ENCODE measurements at places on chromosomes 2 and 18.
A peak's percentile ranks its signal among the peaks of the same experiment; 100 is the strongest.

DNA sequence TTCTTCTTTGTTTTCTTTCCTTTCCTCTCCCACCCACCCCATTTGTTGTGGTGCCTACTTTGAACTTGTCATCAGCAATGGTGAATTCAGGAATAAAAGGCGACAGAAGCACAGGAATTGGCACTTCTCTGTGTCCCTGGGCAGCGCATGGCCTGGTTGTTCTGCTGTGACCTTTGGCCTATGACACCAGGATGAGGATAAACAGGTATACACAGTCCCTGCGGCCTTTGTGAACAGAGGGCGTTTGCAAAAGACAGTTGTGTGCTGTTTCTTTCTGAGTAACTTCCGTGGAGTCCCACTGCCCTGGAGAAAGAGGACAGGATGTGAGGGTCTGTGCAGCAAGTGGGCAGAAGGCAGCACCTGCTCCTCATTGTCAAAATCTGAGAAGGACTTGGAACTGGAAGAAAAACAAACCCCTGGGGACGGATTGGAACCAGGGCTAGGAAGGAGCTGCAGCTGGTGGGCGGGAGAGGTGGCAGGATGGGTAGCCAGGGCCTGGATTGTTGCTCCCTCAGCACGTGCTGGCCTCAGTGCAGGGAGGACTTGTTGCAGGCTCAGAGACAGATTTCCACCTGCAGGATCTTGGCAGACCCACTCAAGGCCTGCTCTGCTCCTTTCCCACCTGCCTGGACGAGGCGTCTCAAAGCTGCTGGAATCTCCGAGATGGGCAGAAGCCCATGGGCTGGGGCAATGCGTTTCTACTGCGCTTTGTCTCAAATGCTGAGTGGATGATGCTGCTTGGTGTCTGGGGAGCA is 159.5 kb downstream of the ACKR3 start:
- DNase-seq, result peak; percentile 20

DNA sequence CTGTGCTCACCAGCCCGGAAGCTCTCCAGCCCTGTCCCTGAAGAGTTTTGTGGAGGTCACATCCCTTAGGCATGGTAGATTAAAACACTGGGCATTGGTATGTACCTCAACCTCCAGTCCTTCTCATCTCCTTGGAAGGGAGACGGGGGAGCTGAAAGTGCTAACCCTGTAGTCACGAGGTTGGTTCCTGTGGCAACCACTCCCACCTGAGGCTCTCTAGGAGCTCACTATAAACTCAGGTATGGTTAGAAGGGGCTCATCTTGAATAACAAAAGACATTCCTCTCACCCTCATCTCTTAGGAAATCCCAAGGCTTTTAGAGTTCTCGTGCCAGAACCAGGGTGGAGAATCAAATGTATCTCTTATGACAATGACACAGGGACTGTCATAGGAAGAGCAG is 43.0 kb upstream of the MGAT4A start:
- DNase-seq, result no peak

DNA sequence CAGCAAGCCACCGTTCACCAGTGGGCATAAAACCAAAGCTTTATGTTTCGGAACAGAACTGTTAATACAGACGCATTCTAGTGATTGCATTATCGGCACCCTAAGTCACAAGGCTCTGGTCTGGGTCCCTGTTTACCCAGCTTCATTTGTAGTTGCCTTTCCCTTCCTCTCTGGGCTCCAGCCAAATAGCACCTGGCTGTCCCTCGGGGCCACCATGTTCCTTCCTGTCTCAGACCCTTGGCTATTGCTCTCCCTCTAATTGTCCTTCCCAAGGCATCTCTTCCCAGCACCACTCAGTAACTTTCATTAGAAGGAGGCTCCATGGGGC is 75.3 kb downstream of the SDC1 start:
- no peak for DNase-seq

GRCh38 chr2:240226672-240227537 is 86.4 kb upstream of the OTOS start:
- no peak for DNase-seq

GRCh38 chr2:170660409-170660808 is 54.7 kb upstream of the SP5 start:
- DNase-seq, result no peak

DNA sequence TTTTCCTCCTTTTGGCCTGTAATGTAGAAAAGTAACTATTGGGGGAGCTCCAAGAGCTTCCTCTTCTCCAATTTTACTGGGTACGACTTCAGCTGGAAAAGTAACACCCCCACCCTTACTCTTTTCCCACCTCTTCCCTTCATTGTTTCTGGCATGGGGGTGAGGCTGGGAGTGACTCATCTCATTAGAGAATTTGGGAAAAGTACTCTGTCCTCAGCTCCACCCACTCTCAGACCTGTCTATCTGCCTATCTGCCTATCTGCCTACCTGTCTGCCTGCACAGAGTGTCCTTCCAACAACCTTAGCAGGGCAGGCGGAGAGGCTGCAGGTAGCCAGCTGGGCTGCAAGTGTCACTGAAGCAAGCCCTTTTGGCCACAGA is 93.6 kb downstream of the EPHA4 start:
- DNase-seq, result no peak

- no peak for DNase-seq
These were observed 52.7 kb downstream of the GLS start for GRCh38 chr2:190933361-190933760.

DNA sequence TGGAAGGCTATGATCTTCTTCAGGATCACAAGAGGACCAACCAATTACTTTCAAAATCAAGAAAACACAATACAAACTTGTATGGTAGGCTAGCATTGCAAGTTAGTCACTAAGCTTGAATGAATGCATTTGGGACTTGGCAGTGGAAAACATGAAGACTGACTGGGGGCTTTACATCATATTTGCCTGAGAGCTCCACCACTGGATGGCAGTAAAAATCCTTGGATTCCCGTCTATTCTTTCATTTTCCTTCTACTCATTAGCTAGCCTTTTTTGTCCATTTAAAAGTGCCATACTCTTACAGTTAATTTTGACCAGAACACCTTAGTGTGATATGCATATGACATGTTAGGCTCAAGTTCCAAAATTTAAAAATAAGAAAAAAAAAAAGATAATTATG is 63.5 kb upstream of the RASGRP3 start:
- no peak for DNase-seq

GRCh38 chr2:194819367-194819766 is 837.7 kb upstream of the SLC39A10 start:
- no peak for DNase-seq

GRCh38 chr2:200746301-200746700 is 65.4 kb upstream of the BZW1 start:
- no peak for DNase-seq

- DNase-seq, result no peak
These were observed 1570.9 kb upstream of the SLC39A10 start for GRCh38 chr2:194086129-194086528.

- no peak for DNase-seq
These were observed 185.2 kb downstream of the ALPK2 start for GRCh38 chr18:58443671-58444070.

DNA sequence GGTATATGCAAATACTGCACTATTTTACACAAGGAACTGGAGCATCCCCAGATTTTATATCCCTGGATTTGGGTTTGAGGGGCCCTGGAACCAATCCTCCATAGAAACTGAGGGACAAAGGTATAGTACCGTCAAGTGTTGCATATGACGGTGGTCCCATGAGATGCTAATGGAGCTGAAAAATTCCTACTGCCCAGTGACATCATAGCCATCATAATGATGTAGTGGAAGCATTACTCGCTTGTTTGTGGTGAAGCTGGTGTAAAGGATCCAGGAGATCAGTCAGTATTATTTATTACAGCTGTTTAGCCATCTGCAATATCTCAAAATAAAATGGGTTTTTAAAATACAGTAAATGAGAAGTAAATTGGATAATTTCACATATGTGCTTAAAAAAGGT is 496.6 kb upstream of the HS6ST1 start:
- no peak for DNase-seq

GRCh38 chr2:47666332-47666731 is 116.6 kb upstream of the MSH6 start:
- DNase-seq, result no peak
